Stimulated activated CD4-positive, alpha-beta T cell treated with anti-CD3 and anti-CD28 coated beads, Interleukin-1b, Interleukin-23, amount 100 ng/mL, for 1 hour (primary cell): ENCODE measurements at places on chromosomes 16 and 17.

DNA sequence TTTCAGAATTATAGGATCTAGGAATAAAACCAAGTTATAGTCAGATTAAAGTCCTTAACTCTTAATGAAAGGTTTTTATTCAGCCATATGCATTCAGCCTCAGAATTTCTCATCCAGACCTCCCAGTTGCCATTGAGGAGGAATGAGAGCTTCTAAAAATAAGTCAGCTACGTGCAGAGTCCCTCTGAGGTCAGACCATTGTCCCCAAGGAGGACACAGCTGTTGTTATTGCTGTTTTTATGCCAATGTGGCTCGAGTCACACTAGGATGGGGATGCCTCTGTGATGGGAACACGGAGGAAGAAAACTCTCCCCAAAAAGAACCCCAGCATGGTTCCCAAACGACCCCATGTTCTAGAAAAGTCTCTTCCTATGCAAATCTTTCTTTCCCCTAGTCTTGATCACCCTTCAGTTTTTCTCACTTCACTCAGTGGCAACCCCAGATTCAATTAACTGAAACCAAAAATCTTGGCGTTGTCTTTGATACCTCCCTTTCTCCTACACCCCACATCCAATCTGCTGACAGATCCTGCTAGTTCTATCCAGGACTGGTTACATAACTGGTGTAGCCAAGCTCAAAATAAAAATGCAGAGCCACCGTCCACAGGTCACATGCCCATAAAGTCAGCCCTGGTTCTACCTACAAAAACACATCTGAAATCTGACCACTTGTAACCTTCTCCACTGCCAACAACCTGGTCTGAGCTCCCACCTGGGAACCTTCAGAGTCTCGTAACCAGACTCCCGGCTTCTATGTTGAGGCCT, 138.2 kb upstream of the ERCC4 start:
- DNase-seq, result no peak

- DNase-seq, result no peak
Observed at GRCh38 chr16:11742093-11742535, 543 bp downstream of the TXNDC11 start.

GRCh38 chr16:3971261-3971660, 90.7 kb upstream of the CREBBP start:
- no peak for DNase-seq

DNA sequence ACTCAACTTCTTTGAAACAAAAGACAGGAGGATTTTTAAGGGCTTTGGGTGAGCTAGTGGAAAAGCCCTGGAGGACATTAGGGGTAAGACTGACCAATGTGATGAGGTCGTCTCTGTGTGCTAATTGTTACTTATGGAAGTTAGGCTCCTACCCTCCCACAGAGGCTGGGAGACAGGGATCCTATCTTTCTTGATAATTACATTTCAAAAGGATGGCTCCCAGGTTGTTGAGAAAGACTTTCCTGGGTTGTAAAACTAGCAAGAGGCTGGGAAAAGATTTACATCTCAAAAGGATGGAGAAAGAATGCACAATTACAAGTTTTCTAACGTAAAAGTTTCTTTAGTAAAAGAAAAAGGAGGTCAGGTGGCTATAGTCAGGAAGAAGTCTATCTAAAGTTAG, 605.8 kb upstream of the GOT2 start:
- no peak for DNase-seq

DNA sequence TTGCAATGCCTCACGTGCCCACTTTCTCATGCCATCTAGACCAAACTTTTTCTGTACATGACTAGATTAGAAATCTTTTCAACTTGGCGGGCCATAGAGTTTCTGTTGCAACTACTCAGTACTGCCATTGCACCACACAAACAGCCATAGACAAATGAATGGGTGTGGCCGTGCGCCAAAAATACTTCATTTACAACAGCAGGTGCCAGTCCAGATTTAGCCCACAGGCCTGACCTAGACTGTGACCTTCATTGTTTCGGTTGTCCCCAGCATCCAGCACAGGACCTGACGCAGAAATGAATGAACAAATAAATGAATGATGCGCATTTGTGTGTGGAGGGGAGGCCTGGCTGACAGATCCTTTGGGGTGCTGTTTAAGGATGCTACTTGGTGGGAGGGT, 14.3 kb upstream of the PDK2 start:
- no peak for DNase-seq

- DNase-seq, result no peak
Observed at GRCh38 chr16:85916141-85916890, 17.4 kb downstream of the IRF8 start.

DNA sequence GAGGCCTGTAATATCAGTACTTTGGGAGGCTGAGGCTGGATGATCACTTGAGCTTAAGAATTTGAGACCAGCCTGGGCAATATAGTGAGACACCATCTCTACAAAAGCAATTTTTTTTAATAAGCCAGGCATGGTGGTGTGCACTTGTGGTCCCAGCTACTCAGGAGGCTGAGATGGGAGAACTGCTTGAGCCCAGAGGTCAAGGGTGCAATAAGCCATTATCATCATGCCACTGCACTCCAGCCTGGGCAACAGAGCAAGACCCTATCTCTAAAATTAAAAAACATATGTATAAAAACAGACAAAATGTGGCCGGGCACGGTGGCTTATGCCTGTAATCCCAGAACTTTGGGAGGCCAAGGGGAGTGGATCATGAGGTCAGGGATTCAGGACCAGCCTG, 3.2 kb upstream of the ZNF785 start:
- no peak for DNase-seq

GRCh38 chr16:88649924-88650748, 717 bp downstream of the CYBA start:
- no peak for DNase-seq

- DNase-seq, result no peak
Observed at GRCh38 chr16:67294938-67295361, 15.6 kb downstream of the PLEKHG4 start.

GRCh38 chr17:6749519-6749918, 6.3 kb upstream of the XAF1 start:
- DNase-seq, result no peak

DNA sequence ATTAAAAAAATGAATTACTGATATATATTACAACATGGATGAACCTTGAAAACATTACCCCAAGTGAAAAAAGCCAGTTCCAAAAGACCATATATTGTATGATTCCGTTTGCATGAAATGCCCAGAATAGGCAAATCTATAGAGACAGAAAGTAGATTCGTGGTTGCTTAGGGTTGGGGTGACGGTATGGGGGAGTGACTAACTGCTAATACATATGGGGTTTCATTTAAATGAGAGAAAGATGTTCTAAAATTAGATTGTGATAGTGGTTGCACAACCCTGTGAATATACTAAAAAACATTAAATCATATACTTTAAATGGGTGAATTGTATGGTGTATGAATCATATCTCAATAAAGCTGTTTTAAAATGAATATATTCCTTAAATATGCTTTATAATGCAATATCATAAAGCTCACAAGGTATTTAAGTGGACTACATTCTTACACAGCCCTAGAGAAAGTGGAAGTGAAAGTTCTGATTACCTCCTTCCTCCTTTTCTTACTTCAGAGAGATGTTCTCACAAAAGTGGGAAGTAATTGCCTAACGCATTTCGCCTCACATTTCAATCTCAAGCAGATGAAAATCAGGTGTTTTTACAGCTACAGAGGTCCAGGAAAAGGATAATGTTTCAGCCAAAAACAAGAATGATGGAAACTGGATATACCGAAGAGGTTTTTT, 142.7 kb upstream of the GNAO1 start:
- DNase-seq, result no peak

DNA sequence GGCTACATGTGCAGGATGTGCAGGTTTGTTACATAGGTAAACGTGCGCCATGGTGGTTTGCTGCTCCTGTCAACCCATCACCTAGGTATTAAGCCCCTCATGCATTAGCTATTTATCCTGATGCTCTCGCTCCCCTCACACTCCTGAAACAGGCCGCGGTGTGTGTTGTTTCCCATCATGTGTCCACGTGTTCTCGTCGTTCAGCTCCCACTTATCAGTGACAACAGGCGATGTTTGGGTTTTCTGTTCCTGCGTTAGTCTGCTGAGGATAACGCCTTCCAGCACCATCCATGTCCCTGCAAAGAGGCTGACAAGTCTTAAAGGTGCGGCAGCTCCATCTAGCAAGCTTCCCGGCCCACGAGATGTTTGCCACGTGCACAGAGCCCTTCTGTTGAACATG, 175.1 kb downstream of the FOXL1 start:
- DNase-seq, result no peak

GRCh38 chr17:4023220-4023619, 59.0 kb upstream of the ATP2A3 start:
- DNase-seq, result no peak

DNA sequence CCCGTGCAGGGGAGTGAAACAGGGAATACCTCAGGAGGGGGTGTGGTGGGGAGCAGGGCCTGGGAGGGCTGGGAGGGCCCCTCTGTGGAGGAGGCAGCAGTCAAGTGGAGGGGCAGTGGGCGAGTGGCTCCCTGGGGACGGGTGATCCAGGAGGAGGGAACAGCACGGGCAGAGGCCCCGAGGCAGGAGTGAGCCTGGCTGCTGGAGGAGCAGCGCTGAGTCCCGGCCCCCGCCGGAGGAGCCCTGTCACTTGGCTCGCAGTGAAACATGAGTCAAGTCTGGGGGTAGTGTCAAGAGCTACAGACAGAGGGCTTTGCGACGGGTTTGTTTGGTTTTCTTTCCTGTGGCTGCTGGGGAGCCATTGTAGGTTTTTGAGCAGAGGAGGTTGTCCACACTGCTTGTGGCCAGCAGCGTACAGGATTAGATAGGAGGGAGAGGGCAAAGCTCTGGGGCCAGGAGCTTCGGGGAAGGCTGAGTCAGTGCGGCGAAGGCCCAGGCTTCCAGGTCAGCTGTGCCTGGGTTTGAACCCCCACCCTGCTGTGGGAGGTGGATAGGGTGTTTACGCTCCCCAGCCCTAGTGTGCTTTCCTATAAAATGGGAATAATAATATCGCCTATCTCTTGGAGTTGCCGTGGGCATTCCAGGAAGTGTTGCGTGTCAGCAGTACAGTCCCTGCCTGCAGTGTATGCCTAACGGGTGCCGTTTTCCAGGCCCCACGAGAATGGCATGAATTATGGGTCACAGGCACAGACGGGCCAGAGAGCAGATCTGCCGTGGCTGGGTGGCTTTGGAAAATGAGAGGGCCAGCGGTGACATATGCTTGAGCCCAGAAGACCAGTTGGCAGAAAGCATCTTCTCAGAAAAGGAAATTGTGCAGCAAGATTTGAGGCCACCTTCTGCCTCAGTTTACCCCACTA, 115.9 kb upstream of the CIBAR2 start:
- DNase-seq, result no peak

- DNase-seq, result no peak
Observed at GRCh38 chr16:53601961-53602360, 99.0 kb upstream of the AKTIP start.

DNA sequence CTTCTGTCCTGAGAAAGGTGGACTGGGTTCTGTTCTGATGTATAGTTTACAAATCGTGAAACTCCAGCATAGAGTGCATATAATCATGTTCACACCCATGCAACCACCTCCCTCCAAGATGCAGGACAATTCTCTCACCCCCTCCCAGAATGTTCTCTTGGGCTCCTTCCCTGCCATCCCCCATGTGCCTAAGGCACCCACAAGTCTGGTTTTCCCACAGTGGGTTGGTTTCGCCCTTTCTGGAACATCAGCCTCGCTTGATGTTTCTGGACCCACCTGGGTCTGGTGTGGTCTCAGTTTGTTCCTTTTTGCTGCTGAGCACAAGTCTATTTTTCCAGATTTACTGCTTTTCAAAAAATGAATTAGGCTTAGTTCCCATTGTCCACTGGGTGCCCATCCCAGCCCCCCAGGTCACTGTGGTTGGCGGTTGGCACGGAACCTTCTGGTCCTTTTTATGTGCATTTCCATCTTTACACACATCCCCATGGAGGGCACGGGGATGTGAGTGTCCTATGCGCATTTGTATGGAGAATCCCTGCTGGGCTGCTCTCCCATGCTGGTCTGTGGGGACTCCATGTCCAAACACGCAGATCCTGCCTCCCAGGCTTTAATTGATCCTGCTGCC, 19.0 kb downstream of the MAP2K3 start:
- no peak for DNase-seq

- no peak for DNase-seq
Observed at GRCh38 chr16:85479972-85480726, 133.0 kb upstream of the GSE1 start.
